ENCODE measurements at places on chromosomes 16 and 17.

- peak; percentile 58 for DNase-seq
Observed at GRCh38 chr16:66903544-66904427, 14.9 kb downstream of the CDH16 start.

GRCh38 chr16:441447-441846 is 16.0 kb downstream of the RAB11FIP3 start:
- DNase-seq = no peak

DNA sequence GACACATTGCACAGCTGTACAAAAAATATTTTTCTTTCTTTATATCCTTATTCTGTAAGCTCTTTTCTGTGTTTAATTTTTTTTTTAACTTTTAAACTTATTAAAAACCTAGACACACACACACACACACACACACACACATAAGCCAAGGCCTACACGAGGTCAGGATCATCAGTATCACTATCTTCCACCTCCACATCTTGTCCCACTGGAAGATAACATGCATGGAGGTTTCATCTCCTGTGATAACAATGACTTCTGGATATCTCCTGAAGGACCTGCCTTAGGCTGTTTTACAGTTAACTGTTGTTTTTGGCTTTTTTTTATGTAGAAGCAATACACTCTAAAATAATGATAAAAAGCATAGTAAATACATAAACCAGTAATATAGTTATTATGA is 71.2 kb downstream of the TNRC6C start:
- no peak for DNase-seq

GRCh38 chr16:30533748-30534367 is 800 bp downstream of the ZNF747 start:
- no peak for DNase-seq

DNA sequence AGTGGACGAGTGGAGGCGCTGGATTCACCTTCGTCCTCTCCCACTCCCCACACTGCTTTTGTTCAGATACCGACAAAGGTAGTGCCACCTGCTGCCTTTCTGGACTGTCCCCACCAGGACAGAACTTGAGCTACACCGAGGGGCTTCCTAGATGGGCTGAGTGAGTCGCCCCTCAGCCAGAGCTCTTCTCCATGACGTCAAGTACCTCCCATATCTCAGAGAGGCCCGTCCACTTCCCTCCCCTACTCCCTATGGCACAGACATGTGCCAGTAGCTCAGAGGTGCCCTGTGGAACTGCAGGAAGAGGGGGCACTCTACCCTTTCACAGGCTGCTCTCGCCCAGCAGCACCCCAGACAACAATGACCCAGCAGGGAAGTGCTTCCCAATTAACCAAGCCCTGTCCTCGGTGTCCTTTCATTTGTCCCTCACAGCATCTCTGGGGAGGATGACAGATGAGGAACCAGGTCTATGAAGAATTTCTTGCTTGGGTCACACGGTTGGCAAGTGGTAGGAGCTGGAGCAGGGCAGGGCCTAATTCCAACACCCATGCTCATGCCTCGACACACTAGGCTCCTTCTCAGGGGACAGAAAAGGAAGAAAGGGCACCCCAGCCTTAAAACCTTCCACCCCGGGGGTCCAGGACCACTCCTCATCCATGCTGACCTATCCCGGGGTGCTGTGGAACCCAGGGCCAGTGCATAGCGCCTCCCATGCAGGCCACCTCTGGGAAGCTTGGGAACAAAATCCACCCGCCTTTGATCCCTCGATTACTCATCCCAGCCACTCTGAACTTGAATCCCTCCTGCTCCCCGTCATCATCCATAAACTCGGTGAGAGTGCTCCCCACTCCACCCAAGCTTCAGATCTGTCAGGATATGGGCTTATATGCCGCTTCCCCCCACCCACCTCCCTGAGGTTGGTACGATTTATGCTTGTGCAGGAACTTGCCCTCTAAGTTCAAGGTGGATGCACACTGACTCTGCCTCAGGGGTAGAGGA is 51.7 kb downstream of the WNT3 start:
- DNase-seq = no peak
